ENCODE measurements at places on chromosomes 2 and 18.

DNA sequence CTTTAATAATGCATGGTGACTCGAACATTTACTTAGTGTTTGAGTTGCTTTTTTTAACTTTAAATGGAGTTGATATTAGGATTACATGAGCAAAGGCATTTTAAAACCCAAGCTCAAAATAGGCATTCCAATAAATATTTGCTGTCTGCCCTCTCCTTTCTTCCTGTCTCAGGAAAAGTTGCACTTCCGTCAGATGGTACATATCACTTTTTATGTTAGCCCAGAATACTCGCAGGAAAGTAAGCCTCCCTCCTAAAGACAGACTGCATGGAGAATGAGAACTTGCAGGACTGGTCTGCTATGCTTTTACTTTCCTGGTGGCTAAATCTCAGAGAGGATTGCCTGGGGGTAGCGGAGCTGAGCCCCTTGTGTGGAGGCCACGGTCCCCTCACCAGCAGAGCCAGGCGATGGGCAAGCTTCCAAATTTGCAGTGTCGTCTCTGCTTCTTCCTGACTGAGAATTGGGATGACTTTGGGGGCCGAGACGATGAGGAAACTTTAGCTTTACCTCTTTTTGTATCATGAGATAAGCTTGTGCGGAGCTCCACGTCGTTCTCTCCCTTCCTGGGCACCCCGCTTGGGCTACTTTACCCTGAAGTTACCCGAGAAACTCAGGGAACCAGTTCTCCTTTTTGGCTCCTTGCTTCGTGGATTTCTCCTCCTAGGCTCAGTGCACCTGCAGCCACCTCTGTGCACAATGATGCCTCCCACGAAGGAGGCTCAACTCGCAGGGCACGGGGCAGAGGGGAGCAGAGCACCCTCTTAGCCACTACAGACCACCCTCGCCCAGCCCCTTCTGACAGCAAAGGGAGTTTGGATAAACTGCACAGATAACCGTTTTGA, 223.3 kb downstream of the SH3RF3 start:
- no peak for DNase-seq

- no peak for DNase-seq
Measured at GRCh38 chr2:150145299-150145692, 342.2 kb downstream of the RND3 start.

DNA sequence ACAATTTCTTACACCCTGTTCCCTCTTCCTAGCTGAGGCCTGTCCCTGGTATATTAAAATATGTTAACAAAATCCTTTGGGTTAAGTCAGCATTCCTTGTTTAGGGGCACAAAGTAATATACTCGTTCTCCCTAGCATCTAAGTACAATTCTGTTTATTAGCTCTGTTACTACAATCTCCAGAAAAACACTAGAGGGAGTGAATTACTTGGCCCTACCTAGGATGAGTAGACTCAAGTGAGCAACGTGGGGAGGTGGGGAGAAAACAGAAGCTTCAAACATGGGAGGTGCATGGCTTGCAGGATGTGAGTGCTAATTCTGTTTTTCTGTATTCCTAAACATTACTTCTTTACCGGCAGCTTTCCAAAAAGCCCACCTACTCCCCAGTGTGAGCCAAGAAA, 89.7 kb downstream of the FSIP2 start:
- no peak for DNase-seq

DNA sequence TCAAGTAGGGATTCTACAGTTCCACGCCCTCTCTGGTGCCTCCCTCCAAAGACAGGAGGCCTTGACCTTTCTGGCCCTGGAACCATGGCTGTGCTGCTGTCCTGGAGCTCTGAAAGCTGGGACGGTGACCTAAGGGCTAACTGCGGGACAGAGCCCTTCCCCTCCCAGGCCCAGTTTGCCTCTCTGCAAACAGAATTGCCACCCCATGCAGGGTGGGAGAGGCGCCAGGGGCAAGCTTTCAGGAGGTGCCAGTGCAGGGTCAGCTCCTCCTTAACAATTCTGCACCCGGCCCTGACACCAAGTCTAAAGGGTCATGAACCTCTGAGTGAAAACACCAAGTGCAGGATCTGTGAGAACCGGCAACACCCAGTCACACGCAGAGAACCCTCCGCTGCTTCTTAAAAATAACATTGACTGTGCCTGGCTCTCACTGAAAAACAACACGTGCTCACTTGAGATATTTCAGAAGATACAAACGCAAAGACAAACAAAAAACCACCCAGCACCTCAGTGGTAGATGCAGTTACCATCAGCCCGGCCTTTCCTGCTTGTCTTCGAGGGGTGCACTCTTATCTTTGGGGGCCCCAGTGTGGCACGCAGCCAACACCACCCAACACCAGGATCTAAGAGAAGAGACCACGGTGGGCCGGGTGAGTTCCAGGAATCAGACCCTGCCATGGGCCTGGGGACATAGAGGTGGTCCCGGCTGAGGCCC, 1.1 kb upstream of the SNED1 start:
- DNase-seq = no peak

GRCh38 chr2:239396881-239397681, 3.7 kb downstream of the HDAC4 start:
- DNase-seq = no peak

DNA sequence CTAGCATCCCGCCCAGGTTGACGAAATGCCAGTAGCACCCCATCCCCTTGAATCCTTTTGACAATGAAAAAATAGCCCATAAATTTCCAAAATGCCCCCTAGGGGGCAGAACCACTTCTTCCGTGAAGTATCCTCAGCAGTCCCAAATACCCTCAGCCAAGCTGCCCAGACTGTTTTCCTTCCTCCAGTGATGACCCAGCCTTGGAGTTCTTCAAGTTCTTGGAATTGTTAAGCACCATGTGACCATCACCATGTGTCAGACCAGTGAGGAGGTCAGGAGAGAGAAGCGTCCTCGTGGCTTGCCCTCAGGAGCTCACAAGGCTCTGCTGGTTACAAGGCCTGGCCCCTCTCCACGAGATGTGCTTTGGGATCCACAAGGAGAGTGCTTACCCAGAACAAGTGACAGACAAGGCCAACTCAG, 1.4 kb upstream of the SLC23A3 start:
- DNase-seq = no peak

DNA sequence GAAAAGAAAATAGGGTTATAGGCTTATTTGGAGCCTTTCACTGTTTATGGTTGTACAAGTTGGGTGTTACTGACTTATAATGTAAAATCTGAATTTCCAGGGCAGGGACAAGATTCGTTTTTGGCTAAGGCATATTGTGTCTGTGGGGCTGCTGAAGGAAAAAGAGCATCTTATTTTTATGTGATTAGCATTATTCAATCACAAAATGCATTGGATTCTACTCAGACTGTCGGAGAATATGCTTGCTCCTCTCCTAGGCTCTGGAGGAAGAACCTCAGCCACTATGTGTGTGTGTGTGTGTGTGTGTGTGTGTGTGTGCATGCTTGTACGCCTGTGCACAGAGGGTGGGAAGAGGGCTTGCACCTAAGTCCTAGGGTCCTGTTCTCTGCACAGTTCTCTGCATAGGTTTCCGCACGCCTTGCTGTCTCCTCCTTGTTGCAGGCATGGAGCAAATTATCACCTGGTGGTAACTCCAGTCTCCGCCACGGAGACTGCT, 44.3 kb downstream of the AGAP1 start:
- DNase-seq = no peak

DNA sequence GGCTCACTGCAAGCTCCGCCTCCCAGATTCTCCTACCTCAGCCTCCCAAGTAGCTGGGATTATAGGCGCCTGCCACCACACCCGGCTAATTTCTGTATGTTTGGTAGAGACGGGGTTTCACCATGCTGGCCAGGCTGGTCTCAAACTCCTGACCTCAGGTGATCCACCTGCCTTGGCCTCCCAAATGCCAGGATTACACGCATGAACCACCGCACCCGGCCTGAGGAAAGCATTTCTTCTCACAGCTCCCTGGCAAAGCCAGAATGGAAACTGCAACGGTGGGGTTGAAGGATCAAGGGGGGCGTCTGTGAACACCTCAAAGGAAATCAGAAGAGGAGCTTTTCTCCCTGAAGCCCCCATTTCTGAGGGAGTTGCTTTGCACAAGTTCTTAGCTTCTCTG, 11.2 kb upstream of the TEX51 start:
- no peak for DNase-seq

- DNase-seq = no peak
Measured at GRCh38 chr2:16664052-16664731, 1.4 kb downstream of the CYRIA start.

DNA sequence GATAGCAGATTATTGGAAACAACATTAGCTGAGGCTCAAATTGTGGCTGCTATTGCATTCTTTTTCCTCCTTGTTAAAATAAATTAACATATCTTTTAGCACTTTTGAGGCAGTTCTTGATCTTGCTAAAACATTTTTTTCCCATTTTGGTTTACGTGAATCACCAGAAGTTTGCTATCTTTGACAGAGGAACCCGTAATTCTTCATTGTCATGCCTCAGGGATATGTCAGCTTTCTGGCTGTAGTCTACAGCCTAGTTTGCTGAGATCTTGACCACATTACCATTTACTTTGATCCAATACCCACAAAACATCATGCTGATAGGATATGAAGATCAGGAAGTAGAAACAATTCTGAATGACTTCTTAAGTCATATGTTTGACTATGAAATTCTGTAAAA, 25.1 kb upstream of the FANCL start:
- no peak for DNase-seq

DNA sequence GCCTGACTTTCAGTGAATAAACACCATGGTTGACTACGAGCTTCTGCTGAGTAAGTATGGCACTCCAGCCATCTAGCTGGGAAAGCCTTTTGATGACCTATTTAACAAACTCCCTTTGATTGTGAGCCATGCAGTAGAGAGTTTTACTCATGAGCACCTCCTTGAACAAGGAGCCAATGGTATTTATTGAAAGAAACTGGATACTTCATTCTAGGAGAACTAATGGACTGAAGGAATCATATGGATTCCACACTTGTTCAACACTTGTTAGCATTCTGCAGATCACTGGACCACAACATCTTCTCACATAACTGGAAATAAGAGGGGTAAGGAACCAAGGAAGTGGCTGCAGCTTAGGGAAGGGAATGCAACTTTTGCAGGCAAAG, 320.9 kb upstream of the ETAA1 start:
- no peak for DNase-seq

DNA sequence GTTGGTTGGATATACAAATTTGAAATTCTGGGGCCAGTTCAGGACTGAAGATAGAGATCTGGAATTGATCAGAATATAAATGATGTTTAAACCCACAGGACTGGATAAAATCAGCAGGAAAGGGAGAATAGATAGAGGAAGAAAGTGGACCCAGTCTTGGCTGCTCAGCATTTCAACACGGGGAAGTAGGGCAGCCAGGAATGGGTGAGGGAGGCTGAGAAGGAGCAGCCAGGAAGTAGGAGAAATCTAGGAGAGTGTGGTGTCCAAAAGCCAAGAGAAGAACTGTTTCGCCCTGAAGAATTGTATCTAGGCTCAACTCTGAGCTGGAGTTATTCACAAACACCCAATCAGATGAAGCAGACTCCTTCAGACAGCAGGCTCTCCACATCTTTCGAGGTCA, 197.9 kb downstream of the CDCA7 start:
- DNase-seq = no peak

- DNase-seq = no peak
Measured at GRCh38 chr2:77521931-77522470, at the start of gene LRRTM4. LRRTM4 (minus strand) TSS chr2:77522376.

DNA sequence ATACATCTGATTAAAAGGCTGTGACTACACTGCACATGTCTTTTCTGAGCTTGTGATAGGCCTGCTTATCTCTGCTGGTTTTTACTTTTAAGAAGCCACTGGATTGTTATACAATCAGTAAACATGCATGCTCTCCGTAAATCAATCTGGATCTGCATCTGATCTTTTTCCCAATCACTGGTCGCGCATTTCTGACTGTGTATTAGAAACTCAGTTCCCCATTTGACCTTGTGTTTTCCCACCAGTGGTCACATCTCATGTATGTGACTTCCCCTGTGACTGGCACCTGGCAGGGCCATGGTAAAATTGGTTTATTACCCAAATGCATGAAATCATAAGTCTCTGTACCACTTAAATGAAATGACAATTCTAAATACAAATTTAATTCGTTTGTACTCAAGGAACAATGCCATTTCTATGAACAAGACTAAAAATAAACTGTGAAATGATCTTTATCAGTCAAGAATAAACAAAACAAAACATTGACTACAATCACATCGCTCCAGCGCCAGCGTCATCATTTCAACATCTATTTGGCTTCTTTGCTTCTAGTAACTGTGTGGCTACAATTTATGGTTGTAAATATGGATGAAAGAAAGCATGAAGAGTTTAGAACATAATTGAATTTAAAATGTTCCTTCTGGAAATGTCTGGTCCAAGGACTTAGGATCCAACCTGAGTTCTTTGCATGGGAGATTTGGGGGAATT, 396.6 kb upstream of the TRIB2 start:
- no peak for DNase-seq

DNA sequence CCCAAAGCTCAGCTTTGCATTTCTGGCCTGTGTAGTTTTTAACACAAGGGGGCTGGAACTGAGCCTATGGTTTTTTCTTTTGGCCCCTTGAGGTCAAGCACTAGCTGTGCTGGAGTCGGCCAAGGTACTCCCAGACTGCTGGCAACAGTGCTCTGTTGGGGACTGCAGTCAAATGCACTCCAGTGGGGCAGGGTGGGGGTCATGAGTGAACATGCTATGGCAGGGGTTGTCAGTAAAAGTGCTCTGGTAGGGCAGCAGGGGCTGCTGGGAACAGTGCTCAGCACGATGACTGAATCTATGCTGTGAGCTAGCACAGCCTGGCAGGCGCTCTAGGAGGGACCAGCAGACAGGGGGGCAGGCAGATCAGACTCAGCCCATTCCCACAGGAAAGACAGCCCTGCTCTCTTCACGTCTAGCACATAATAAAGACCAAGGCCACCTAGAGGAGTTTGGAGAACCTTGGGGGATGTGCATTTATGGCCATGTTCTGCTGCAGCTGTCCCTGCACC, 55.0 kb upstream of the CERS6 start:
- DNase-seq = no peak

DNA sequence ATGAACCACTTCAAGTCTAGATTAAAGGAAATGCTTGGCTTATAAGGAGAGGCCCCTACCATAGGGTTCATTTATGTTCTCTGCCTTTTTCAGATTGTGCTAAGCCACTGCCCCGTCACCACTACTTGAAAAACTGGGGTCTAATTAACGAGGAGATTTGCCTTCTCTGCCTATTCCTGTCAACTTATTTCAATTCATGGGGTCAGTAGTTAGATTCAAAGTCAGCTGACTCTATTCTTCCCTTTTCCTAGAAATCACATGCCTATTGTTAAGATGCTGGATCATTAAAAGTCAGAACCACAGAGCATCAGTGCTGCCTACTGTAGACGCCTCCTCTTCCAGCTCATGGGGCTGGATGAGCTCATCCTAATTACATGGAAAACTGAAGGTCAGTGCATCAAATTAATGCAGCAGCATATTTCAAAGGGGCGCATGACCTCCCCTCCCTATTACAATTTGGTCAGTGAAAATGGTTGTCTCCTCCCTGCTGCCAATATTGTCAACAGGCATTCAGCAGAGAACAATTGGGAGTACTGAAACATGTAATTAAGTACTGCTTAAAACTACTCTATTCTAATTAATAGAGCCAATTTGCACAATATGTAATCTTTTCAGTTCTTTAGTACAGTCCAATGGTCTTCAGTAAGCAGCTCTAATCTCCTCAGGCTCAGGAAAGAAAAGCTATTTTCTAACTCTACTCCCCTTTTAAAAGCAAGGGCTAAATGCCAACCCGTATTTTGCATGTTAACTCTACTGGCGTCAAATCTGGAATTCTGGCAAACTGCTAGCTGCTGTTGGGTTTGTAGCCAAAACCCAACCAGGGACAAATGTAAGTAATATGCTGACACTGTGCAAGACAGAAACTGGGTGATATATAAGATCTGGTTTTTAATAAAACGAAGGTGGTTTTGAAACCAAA, 117.4 kb upstream of the ITGB6 start:
- no peak for DNase-seq

GRCh38 chr2:168926621-168927386, 25.7 kb downstream of the G6PC2 start:
- no peak for DNase-seq
